ENCODE measurements at places on chromosomes 6 and 20.

GRCh38 chr6:167744681-167745669, 81.7 kb upstream of the AFDN start:
- no peak for DNase-seq

DNA sequence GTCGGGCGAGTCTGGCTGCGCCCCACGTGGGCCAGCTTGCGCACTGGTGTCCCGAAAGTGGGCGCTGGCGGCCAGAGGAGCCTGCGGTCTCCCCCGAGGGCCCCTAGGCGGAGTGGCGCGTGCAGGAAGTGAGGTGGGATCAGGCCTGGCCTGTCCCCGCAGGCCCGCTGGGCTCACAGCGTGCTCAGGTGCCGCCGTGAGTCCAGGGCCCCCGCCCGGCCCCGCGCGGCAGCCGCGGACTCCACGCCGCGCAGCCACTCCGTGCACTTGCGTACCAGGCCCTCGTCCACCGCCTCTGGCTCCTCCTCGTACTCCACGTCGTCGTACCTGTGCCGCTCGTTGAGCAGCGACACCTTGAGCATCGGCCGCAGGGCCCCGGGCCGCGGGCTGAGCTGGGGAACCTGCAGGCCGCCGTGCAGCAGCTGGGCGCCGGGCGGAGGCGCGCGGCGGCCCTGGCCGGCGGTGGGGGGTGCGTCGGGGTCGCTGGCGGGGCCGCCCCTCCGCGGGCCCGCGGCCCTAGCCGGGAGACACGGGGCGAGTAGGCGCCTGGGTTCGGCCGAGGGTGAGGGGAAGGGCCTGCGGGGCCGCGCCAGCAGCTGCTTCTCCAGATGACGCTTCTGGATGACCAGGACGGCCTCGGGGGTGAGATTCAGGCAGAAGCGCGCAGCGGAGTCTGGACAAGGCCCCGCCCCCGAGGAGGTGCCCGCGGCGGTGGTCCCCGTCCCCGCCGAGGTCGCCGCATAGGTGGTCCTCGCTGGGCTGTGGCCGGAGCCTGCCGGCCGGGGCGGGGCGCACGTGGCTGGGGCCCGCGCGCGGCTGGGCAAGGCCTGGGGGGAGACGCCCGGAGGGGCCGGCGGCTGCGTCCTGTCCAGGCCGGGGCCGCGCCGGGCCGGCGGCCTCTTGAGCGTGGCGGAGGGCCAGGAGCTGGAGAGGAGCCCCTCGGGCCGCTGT, 835 bp downstream of the PRR18 start:
- DNase-seq, result no peak

- DNase-seq, result no peak
Measured at GRCh38 chr6:1667012-1667804, 57.5 kb downstream of the FOXC1 start.

GRCh38 chr20:4193069-4193452, 177.7 kb upstream of the RNF24 start:
- DNase-seq, result no peak

DNA sequence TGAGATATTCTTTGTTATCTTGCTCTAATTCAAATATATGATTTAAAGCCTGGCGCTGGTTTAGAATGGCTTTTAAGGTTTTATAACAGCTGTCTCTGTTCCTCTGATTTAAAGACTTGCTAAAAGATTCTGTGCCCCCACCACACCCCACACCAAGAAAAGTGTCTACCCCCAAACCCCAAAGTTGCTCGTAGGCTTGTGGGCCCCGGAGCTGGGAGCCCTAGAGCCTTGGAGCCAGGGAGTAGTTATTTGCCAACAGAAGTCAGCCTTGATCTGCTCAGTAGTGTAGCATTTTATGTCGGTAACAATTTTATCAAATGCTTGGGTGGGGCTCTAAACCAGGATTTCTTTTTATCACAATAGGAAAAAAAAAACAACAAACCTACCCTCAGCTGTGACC, 105.2 kb upstream of the TRAF3IP2 start:
- no peak for DNase-seq

GRCh38 chr6:141598487-141598886, 534.2 kb upstream of the GJE1 start:
- no peak for DNase-seq
